ENCODE measurements at places on chromosomes 3 and 15.

- no peak for DNase-seq
These were observed 155.9 kb downstream of the MEIS2 start for GRCh38 chr15:36944442-36944841.

- DNase-seq, result no peak
These were observed 41.4 kb downstream of the MYLK start for GRCh38 chr3:123842711-123843110.

GRCh38 chr3:58029842-58030584 lies 21.8 kb downstream of the FLNB start:
- DNase-seq, result no peak

GRCh38 chr3:132261506-132261905 lies 55.7 kb upstream of the ACP3 start:
- DNase-seq, result no peak

- no peak for DNase-seq
These were observed 981.9 kb downstream of the TUSC7 start for GRCh38 chr3:117691526-117691925.

GRCh38 chr15:66110864-66111263 lies 142.7 kb downstream of the MEGF11 start:
- no peak for DNase-seq

DNA sequence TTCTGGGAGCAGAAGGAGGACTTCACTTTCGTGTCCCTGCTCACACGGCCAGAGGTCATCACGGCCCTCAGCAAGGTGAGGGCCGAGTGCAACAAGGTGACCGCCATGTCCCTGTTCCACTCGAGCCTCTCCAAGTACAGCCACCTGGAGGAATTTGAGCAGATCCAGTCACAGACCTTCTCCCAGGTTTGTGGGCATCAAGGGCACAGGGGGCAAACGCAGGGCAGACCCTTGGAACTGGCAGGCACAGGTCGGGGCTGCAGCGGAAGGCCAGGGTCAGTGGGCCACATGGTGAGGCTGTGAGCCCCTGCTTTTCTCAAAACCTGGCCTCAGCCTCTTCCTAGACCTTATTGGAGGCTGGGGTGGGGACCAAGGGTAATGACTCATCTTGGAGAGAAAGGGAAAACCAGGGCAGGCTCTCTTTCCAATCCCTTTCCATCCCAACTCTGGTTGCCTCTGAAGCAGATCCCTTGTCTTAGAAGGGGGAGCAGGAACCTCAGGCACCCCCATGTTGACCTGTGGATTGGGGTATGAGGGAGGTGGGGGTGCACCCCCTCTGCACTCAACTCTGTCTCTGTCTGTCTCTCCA lies 29.5 kb downstream of the DNAH1 start:
- DNase-seq, result no peak

DNA sequence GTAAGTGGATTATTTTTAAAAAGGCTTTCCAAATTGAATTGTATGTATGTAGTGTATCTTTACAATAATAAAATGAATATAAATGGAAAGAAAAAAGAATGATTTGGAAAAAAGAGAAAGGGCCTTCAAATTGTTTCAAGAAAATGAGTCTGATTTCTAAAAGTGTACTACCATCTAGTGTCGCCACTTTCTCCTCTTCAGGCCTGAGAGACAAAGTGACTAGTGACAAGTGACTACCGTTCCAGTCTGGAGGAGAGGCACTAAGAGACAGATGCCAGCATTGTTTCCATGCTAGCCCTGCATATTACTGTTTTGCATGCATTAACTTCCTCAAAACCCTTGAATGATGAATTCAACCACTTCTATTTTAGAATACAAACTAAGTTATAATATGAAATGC lies 39.3 kb downstream of the P3H2 start:
- DNase-seq, result no peak

DNA sequence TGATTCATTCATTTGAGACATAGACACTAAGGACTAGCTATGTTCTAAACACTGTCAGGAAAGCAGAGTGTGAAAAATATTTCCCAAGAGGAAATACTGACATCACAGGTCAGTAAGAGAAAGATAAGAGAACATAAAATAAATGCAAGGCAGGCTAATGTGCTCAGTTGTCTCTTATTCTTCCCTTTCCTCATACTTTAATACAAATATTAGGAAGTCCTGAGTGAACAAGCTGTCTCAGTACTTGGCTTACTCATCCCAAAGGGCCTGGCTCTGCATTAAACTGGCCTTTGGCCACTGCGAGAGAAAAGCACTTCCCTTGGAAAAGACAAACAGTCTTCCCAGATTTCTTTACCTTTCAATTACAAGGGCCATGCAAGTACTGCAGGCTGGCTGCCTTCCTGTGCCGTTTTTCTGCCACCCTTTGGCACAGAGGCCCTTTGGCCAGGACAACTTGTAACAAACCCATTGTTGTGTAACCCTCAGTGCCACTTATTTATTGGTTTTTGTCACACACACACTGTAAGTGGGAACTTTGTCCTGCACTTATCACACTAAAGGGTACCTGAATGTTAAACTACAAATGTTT lies 31.7 kb downstream of the EDC3 start:
- DNase-seq, result no peak

GRCh38 chr3:78621061-78621716 lies 1146.6 kb downstream of the ROBO1 start:
- DNase-seq, result no peak

DNA sequence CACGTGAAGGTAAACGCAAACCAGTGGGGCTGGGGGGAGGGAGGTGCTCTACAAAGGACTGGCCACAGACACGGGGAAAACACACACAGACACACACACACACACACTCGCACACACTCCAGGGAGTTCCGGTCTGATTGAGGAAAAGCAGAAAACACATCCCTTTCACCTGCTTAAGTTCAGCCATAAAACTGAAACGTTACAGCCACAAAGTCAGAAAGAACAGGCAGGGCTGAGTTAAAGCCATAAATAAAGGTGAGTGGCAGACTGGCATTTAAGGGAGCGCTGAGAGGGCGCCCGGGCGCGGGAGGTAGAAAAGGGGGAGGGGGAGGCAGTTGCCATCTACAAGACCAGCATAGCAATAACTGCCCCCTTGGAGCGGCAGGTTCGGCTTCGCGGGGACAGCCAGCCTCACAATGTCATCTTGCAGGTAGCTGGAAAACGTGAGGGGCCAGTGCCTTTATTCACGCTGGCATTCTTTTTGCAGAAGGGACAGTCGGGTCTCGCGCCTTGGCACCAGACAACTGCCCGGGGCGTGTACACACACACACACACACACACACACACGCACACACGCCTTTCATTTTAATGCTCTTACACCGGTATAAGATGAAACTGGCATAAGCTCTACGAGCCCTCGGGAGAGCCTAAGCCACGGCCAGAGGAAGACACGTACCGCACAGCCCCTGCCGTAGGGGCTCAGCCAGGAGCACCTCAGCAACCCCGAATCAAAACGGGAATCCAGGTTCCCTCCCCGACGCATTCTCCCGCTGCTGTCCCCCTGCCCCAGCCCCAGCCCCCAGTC lies 866 bp downstream of the TNIK start:
- peak; percentile 27 for DNase-seq

- DNase-seq, result no peak
These were observed 231.1 kb upstream of the GADL1 start for GRCh38 chr3:31125413-31126020.

DNA sequence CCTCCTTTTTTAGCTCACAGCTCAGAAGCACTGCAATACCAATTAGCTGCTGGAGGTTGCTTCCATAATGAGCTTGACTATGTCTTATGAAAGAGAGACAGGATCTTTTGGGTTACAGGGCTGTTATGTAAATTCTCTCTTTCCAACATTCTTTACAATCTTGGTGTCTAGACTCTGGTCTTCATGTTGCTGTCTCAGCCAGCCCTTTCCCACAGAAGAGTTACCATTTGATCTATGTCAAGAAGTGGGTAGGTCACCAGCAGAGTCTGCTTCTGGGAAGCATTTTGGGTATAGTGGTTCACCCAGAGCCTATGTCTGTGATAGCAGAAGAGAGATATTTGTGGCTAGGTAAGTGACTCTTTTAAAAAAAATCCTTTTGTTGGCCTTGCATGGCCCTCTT lies 234.5 kb downstream of the SATB1 start:
- DNase-seq, result no peak

- no peak for DNase-seq
These were observed 522.2 kb downstream of the FHIT start for GRCh38 chr3:60729056-60729455.

- no peak for DNase-seq
These were observed 74.6 kb upstream of the ACAD9 start for GRCh38 chr3:128804811-128805155.

DNA sequence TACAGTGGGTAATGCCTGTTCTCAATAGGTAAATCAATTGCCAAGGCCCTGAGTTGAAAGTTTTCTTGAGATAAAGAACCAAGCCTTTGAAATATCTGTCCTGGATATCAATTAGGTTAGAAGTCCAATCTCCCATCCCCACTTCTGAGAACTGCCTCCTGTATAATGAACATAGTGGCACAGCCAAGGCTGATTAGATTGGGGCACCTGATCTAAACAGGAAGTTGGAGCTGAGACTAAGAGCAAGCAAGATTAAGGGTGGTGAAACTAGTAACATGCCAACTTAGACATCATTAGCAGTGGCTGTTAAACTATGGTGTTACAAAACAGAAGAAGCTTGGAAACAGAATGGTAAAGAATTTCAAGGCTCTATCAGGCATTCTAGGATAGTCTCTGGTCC lies 137.7 kb upstream of the TMEM108 start:
- DNase-seq, result no peak

DNA sequence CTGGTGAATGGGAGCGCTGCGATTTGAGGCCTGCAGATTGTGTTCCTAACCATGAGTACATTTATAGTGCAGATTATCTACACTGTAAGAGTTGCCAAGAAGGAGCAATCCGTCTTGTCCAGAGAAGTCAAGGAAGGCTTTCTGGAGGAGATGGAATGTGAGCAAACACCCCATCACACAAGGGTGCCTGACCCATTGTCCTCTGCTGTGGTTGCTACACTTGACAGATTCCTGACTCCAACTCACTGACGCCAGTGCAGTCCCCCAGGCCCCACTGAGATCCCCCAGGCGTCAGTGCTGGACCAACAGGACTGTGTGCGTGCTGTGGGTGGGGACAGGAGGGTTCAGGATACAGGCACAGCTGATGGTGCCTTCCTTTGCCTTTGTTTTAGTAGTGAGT lies 135.9 kb upstream of the TPM1 start:
- DNase-seq, result no peak

- no peak for DNase-seq
These were observed 592.1 kb downstream of the SI start for GRCh38 chr3:164486150-164486549.

GRCh38 chr3:58008141-58009025 lies at the start of gene FLNB:
Gene FLNB (plus strand): TSS chr3:58008422. CDS start chr3:58008565, 143 bp downstream.
- DNase-seq, result peak; percentile 87

GRCh38 chr15:71114887-71115566 lies at the start of gene THSD4:
Gene THSD4 (plus strand): TSS chr15:71115471.
- DNase-seq, result peak; percentile 91

- peak; percentile 29 for DNase-seq
These were observed 296.6 kb downstream of the SUCLG2 start for GRCh38 chr3:67357610-67358458.

- DNase-seq, result no peak
These were observed 214.5 kb downstream of the RPLP1 start for GRCh38 chr15:69666921-69667811.

- no peak for DNase-seq
These were observed 9.7 kb downstream of the CCK start for GRCh38 chr3:42256135-42256819.

GRCh38 chr3:129226374-129226773 lies 23.0 kb upstream of the COPG1 start:
- DNase-seq, result no peak

- DNase-seq, result no peak
These were observed 114.6 kb downstream of the LRIG1 start for GRCh38 chr3:66386011-66386924.

GRCh38 chr15:66809664-66810063 lies 107.6 kb downstream of the SMAD6 start:
- no peak for DNase-seq

DNA sequence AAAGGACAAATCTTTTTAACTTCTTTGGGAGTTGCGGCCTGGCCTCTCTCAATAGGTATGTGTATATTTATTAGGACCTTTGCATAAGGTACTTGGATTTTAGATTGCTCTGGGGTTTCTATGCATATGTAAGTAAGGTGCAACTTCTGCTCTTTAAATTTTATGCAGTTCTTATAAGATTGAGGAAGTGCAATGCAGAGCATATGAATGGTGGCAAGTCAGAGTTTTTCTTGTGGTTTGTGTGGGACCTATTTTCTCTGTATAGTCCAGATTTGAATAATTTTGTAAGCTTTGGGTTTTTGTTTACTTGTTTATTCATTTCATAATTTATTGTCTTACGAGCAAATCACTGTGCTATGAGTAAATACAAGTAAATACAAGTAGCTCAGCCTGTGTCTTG lies 101.5 kb downstream of the ATG7 start:
- DNase-seq, result no peak

DNA sequence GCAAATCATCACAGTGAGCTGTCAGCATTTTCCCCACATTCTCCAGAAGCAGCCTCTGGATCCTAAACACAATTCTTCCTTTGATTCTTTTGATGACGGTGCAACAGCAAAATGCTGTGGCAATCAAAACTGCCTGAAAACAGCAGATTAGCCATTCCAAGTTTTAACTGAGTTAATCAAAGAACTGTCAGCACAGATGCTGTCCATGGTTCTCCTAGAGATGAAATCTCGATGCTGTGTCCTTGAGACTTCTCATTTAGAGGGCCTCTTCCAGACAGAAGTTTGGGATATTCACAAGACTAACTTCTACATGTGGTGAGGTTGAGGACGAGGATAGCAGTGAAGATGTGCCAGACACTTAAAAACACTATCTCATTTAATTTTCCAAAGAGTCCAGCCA lies 50.4 kb upstream of the GYG1 start:
- DNase-seq, result no peak

DNA sequence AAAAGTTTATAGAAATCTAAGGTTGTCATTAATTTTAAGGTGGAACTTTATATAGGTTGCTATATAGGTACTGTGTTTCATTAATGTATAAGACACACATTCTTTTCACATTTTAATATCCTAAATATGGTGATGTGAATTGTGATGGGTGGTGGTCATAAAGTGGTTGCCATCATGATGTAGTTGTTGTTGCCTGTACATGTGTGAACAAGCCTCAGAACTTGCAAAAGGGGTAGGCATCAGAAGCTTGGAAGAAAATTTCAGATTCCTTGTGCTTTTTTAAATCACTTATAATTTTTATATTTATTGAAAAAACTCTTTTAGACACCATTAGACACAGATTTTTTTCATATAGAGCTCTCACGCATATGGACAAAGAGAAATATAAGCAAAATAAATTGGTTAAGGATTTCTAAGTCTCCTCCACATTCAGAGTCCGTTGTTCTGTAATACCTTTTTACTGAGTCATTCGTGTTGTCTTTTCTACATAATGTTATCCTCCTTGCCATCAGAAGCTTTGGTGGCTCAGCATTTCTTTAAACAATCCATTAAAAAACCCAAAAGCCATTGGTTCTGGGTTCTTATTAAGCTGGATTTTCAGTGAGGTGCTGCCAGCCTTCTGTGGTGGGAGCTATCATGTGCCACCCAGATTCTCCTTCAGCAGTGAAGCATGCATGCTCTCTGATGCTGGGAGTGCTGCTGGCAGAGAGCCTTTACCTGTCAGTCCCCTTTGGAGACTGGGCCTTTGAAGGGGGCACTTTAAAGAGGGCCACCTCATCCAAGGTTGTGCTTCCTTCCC lies 140.4 kb upstream of the GALNT15 start:
- no peak for DNase-seq

Data from glutamatergic neuron (in vitro differentiated cells).